ENCODE measurements at places on chromosomes 3 and 15.
A peak's percentile ranks its signal among the peaks of the same experiment; 100 is the strongest.

- no peak for DNase-seq
Observed at GRCh38 chr3:112000367-112000771, 1.6 kb downstream of the TAGLN3 start.

DNA sequence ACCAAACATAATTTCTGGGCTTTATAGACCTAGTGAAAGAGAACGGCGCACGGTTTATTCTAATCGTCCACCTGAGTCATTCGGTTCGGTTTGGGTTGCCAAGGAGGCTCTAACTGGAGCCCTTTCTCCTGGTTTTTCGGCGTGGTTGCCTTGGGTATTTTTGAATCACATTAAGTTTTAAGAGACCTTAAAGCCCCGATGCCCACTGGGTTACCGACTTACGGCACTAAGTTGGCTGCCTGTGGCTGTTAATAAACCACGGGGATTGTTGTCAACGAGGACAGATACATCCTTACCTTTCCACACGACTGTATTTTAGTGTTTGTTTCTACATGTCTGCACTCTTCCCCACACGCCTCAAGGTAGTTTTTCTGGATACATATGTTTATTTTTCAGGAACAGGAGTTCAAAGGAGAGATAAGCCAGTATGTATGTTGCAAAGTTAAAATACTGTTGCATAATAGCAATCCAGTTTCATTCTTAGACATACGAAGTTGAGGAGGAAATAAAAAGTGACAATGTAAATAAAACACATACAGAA, 1.2 kb upstream of the ANP32A start:
- DNase-seq: no peak

DNA sequence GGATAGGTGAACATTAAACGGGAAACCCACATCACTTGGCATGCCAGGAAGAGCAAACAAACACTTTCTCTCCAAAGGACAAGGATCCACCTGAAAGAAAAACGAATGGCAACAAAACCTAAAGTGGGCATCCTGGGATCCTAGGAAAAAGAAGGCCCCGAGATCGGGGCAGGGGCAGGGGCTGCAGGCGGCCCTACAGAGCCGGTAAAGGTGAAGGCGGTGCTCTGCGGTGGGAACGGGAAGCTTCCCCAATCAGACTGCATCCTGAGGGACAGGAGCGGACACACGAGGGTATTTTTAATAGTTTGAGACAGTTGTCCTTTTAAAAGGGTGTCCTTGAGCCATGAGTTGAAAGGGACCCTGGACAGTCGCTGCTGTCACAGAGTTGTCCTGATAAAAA, 24.9 kb upstream of the GABRA5 start:
- no peak for DNase-seq

DNA sequence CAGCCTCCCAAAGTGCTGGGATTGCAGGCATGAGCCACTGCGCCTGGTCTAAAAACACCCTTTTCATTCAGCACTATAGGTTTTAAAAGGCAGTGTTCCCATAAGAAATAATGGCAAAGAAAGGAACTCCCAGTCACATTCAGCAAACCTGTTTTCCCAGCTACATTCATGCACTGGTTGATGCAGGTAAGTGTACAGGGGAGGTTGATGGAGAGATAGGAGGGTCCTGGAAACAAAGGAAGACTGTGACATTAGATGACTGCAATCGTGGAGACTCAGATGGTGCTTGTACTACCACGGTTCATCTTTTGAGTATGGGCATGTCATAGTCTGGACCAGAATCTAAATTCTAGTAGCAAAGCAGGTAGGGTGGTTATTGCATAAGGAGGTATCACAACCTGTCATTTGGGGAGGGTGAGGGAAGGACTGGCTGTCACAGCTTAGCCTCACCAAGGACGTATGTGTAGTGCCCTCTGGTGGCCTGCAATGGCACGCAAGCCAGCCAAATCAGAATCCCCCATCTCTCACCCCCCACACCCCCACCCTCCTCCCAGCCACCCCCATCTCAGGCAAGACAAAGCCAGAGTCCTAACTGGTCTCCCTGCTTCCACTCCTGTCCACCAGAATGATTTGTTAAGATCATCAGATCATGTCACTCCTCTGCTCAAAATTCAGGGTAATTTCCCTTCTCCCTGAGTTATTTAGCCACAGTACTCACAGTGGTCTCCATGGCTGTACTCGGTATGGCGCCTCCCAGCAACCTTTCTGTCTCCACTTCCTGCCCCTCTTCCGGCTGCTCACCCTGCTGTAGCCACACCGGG, 28.8 kb upstream of the UBL7 start:
- DNase-seq: peak; percentile 61

- no peak for DNase-seq
Observed at GRCh38 chr15:84839714-84840113, 22.6 kb downstream of the ALPK3 start.

GRCh38 chr3:42308651-42309050, 42.7 kb upstream of the CCK start:
- no peak for DNase-seq

DNA sequence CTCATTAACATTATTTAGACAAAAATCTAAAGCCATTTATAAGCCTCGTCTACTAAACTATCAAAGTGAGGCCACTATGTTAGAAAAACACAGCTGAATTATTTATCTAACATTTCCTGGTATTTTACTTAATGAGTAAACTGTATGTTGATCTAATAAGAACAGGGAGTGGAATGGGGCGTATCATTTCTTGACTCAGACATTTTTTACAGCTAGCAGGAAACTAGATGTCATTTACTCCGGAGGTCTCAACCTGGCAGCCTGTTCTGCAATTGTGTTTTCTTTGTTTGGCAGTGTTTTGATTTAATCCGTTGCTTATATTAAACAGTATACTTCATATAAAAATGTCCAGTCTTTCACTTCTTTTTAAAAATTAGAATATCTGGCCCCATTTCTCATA, 79.1 kb upstream of the ABI3BP start:
- no peak for DNase-seq

DNA sequence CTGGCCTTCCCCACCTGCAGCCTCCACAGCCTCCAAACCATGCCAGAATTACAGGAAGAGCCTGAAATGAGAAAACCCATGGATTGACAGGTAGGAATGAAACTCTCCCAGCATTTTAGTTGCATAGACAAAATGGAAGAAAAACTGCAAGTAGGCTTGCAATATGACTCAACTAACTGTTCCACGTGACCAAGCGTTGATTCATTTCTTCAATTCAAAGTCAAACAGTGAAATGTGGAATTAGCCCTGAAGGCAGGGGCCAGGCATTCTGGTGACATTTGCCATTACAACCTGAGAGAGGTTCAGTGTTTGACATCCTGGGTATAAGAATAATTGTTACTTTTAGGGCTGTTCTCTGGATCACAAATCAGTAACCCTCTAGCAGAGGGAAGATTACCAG, 676.5 kb upstream of the CFAP20DC start:
- DNase-seq: no peak

- DNase-seq: no peak
Observed at GRCh38 chr3:138199851-138200250, 12.8 kb downstream of the ARMC8 start.

DNA sequence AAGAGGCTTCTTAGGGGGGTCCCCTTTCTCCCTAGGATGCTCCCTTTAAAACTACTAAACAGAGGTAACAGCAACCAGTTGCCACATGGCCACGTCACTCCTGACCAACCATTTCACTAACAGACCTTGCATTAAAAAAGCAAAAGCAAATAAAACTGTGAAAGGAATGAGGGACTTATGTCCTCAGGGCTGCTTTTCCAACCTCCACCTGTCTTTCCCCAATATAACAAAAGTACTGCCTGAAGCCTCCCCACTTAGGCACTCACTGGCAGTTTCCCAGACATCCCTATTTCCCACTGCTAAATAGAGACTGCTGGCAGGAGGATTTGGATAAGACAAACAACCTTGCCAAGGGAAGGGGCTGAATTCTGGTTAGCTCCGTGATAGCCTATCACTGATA, 130.3 kb downstream of the ATP8B4 start:
- DNase-seq: no peak

GRCh38 chr3:81692766-81693165, 68.7 kb downstream of the GBE1 start:
- no peak for DNase-seq

DNA sequence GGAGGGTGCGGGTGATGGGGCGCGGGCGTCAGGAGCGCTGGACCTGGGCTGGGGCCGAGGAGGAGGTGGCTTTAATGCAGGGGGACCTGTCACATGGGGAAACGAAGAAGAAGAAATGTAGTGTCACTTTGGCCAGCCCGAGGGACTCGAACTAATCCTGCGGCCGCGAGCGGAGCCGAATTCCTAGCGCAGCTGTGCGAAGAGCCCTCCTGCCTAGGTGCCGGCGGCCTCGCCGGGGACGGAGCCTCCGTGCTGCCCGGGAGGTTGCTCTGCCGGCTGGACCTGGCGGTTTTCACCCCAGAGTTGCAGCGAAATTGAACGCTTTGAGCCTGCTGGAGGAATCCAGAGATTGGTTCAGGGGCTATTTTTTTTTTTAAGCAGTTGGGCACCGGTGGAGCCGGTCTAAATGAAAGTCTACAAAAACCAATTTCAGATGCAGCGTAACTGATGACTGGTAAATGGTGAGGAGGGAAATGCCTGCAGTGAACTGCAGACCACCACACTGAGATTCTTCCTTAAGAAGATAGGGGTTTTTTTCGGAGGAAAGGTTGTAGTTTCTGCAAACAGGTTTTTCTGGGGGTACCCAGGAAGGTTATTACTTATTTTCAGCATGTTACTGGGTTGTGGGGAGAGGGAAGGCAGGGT, 662 bp downstream of the TMEM108 start:
- no peak for DNase-seq

DNA sequence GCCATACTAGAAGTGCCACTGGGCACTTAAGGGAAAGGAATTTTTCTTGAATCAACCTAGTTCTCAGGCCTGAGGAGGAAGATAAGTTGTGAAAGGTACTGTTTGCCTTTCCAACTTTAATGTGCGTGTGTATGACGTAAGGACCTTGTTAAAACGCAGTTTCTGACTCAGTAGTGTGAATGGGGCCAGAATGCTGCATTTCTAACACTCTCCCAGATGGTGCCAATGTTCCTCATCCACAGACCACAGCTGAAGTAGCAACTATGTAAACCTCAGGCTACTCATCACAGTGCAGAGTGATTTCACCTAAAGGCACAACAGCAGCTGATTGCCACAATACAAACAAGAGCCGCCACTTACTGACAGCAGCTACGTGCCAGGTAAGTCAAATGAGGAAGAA, 103.6 kb downstream of the OTOL1 start:
- no peak for DNase-seq

GRCh38 chr3:55779543-55779942, 292.4 kb upstream of the WNT5A start:
- no peak for DNase-seq
